ENCODE measurements at places on chromosomes 5 and 9.

GRCh38 chr5:135324897-135325650 lies 74.0 kb downstream of the MACROH2A1 start:
- no peak for DNase-seq

- no peak for DNase-seq
Observed at GRCh38 chr5:2574155-2574554, 177.3 kb downstream of the IRX2 start.

- no peak for DNase-seq
Observed at GRCh38 chr9:106112935-106113334, 418.6 kb downstream of the TMEM38B start.

DNA sequence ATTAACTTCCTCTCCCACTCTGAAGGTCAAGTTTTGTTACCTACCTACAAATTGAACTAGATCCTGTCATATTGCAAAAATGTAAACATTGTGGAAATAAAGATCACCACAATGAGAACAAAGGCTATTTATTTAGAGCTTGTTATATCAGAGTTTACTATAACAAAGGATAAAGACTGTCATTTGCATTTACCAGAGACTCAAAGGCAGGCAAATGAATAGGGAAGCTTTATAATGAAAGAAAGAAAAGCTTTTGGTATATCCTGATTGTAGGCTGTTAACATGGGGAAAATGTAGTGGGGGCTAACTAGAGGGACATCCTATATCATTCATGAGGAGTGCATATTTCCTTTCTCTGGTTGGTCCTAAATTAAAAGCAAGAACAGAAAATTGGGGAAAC lies 403.5 kb upstream of the TYRP1 start:
- DNase-seq: no peak

DNA sequence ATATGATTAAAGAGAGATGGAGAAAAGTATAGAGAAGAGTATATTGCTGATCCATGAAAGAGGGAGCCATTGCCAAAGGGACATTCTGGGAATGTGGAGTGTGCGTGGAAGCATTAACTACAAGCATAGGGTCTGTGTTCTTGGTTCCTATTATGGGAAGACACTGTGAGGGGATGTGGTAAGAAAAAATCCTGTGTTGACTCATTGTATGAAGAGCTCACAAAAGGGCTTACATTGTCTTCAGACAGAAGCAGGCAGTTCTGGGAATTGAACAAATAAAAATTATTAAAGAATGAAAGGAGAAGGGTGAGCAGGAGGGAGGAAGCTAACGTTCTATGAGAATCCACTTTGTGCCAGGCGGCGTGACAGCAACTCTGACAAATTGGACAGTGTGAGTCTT lies 250.4 kb upstream of the CHD1 start:
- DNase-seq: no peak

DNA sequence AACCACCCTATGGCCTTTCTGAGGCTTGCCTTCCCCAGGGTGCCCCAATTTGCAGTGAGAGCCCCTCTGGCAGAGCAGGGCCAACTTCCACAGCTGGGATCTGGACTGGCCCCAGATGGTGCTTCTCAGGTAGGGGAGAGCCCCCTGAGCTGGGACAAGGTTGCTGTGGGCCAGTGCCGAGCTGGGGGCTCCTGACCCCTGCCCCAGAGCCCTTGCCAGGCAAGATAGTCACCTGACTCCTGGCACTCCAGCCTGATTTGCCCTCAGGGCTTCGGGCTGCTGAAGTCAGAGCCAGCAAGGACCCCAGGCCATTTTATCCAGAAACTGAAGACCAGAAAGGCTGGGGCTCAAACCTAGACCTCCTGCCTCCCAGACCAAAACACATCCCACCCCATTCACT lies 33.4 kb upstream of the AKNA start:
- DNase-seq: no peak

- DNase-seq: no peak
Observed at GRCh38 chr9:84808416-84808815, 138.9 kb downstream of the NTRK2 start.

DNA sequence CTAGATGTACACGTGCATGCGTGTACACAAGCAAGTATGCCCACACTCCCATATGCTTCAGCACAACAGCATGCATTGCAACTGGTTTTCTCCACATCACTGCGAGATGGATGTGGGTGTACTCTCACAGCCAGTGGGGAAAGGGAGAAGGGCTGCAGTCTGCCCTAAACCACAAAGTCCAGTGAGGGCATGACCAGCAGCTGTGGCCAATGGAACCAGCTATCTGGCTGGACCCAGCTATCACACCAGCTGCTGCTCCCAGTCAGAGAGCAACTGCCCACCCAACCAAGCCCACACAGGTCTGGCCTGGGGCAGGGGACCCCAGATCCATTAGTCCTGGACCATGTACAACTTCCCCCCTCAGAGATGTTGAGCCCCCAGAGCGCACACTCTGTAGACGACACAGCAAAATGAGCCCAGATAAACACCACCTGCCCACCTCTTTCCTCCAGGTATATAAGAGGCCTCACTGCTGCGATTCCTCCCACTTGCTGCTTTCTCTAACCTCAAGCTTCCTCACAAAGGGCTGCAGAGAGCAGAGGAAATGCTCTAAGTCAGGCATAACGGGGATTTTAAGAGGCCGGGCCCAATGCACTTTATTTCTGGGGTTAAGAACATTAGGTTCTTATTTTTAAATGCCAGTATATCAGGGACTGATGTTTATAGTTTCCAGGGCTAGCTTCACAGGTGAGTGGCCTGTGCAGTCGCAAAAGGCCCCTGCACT lies 39.0 kb downstream of the SHB start:
- DNase-seq: no peak

DNA sequence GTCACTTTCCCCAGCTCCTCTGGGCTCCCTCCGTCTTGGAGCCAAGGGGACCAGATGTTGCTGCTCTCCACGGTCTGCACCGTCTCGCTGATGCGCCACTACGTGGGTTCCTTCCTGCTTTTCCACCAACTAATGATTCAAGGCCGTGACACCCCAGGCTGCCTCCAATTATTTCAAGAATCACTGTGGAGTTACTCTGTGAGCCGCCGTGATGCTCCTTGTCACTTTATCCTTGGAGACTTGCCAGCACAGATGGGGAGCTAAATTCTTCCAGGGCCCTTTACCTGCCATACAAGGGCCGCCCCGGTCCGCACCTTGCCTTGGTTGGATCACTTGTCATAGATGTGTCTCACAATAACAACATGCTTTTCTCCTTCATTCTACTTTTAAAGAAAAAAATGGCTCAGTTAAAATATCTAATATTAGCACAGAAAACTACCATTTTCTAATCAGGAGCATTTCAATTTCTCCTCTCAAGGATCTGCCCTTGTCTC lies 202.0 kb downstream of the FSTL4 start:
- DNase-seq: no peak

DNA sequence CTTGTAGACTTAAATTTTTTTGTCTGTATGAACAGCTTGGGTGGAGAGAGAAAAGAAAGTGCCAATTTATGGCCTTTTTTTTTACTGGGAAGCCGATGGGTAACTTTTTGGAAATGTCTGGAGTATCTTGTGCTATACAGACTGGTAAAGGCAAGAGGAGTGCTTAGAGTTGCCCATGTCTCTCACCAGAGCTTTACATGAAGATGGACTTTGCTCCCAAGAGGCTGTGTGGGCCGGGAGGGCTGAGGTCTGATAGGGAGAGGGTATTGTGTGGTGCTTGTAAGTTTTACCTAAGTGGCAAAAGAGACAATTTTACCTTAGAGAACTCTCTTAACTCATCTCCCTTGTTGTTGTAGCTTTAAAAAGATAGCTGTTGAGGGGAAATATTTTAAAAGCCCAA lies 203.2 kb downstream of the SEMA6A start:
- no peak for DNase-seq

GRCh38 chr9:84738353-84738752 lies 68.8 kb downstream of the NTRK2 start:
- no peak for DNase-seq

DNA sequence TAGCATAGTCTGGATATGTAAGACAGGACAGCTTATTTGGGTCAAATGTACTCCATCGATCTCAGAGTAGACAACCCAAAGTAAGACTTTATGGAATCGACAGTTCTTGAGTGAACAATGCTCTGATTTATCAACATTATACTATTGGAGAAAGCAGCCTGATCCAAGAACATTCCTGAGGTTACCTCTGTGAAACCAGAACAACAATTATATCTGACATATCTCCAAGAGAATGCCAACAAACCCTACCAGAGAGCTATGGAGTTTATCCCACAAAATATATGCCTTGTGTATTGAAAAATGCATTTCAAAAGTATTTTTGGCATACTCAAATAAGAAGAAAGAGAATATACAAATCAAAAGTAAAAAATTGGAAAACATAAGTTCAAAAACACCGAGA lies 1985.9 kb downstream of the EFNA5 start:
- DNase-seq: no peak

DNA sequence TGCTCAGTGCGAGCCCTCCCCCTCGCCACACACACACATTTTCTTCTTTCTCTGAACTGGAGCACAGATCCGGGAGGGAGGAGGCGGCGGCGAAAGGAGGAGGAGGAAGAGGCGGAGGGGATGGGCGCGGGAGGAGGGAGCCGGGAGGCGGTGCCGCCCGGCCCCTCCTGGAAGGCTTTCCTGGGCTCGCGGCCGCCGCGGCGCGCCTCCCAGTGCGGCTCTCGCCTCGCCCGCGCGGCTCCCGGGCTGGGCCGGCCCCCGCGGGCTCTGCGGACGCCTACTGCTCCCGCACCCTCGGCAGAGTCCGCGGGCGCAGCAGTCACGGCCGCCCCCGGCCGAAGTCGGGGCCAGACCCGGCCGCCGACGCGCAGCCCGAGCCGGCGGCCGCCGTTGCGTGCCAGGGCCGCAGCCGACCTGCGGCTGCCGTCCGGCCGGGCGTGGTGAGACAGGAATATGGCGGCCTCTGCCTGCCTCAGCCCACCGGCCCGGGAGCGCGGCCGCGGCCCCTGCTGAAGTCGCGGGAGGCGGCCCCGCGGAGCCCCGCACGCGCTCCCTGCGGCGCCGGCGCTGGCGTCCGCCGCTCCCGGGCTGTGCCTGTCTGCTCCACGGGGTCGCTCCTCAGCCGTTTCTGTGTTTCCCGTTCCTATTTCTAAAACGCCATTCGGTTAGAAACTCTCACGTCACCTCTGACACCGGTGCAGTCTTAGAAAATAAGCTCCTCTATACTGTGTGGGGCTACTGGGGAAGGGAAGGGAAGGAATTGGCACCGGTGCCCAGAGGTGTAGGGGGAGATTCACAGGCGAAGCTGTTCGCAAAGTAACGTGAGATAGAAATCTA lies 500 bp upstream of the GNAQ start:
- peak; percentile 63 for DNase-seq

GRCh38 chr5:81235287-81236072 lies 2.4 kb downstream of the CKMT2 start:
- no peak for DNase-seq

- DNase-seq: peak; percentile 48
Observed at GRCh38 chr9:79256691-79257213, 315.0 kb upstream of the TLE4 start.

DNA sequence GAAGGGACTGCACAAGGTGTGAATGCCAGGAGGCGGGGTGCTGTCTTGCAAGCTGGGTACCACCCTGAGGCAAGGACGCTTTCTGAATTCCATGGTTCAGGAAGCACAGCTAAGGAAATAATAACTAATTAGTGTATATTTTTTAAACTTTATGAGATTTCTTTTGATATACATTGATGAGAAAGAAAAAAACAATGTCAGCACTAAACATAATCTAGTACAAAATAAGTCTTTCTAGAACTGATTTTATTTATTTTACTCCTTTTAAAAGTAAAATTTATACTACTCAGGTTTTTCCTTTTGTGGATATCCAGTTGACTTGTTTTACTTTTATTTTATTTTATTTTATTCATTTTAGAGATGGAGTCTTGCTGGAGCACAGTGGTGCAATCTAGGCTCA lies 3.6 kb downstream of the DNAJC21 start:
- DNase-seq: no peak

GRCh38 chr5:58274191-58274590 lies 185.7 kb downstream of the PLK2 start:
- no peak for DNase-seq

DNA sequence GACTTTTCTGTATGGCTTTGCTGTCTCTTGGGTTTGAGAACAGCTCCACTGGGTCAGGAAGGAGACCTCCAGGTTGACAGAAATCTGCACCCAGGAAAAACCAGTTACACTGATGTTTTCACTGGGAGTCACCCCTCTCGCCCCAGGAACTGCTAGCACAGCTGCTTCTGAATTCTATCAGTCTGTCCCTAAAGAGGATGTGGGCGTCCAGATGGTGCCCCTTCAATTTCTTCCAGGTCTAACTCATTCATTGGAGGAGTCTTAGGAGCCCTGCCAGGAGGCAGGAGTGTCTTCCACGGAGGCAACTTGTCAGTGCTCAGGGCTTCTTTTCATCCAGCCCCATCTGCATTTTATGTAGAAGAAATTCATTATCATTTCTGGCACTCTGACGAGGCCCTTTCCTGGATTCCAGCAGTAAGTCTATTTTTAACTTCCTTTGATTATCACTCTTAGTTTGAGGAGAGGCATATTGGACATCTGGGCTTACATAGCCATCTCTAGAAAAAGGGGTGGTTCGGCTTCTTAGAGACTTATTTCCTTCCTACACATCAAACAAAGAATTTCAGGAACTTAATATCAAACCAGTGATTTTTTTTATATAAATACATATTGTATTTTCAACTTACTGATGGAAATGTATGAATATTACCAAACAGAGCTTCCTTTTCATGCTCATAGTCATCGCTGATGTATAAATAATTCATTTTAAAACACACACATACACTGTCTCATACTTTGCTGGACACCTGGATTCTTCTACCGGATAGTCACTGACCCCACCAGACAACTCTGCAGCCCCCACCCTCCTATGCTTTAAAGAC lies 148.8 kb downstream of the IRX2 start:
- DNase-seq: no peak
